ENCODE measurements at places on chromosomes 7 and 10.

- no peak for DNase-seq
Observed at GRCh38 chr10:115624448-115624847, 531.3 kb downstream of the ATRNL1 start.

DNA sequence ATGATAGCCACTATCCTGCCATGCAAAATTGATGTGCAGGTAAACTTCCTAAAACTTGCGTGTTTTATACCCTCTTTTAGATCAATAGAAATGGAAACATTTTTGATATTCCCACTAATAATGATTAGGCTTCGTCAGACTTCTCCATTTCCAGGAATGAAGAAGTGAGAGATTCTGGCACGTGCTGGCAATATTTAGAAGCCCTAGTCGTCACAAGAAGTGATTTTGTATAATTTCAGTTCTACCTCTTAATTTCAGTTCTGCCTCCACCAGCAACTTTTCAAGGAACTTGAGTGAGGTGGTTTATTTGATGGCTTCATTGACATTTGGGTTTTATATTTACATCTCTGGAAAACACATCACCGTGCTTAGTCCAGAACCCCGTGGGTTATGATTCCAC lies 61.9 kb downstream of the MRC1 start:
- DNase-seq, result no peak

DNA sequence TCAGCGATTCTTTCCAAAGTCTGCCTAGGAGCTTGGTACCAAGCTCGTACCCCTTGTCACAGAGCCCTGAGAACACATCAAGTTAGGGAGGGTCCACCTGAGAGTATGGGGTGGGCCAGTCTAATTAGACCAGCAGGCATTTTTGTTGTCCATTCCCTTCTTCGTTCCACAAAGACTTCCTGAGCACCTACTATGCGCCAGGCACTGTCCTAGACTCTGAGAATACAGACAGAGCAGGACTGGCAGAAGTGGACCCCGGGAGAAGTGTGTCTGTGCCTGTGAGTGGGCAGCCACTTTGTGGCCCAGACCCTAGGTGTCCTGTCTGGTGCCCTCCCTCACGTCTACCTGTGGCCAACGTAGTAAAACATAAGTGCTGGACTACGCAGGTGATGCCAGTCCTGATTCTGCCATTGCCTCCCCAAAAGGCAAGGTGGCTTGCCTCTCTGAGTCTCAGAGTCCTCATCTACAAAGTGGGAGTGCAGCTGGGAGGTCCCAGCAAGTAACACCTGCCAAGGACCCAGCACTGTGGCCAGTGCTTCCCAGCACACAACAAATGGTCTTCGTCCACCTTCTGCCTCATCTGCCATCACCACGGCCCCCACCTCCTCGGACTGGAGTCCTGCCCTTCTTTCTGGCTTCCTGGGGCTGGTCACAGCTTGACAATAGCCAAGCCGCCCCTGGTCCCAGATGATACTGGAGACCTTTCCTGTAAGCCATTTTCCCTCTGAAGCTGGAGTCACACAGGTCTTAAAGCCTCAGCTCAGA lies 54.3 kb upstream of the DUSP5 start:
- DNase-seq, result no peak

DNA sequence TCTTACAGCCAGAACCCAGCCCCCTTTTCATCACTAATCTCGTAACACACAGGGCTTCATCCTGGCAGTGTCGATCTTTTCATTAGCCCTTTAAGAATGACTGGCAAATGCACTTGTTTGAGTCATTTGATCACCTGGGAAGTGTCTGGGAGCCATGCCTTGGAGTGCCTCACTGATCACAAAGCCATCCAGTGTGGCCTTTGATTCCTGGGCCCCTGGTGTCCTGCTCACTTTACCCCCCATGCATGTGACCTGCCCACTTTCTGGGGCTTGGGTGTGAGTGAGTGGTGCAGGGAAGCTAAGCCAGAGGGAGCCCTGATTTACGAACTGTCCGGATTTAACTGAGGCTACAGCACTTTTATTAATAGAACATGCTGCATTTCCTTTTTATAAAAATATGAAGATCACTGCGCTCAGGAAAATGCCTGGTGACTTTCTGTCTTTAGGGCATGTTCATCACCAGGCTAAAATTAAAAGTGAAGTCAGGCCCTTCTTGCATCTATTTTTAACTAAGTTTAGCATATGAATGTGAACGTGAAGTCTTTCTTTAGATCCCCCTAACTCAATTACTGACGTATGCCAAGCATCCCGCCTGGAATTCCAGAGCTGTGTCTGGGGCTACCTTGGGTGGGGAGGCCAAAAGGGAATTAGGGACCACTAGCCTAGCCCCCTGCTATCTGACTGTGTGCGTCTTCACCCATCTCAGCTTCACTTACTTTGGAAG lies 23.6 kb downstream of the RBM20 start:
- DNase-seq, result no peak

GRCh38 chr7:28132959-28133870 lies 47.4 kb downstream of the JAZF1 start:
- no peak for DNase-seq

GRCh38 chr10:103145860-103146466 lies 47.1 kb downstream of the NT5C2 start:
- no peak for DNase-seq

GRCh38 chr10:83820033-83820432 lies 319.3 kb upstream of the GHITM start:
- DNase-seq, result no peak

GRCh38 chr7:22013711-22014110 lies 68.0 kb upstream of the CDCA7L start:
- DNase-seq, result no peak

DNA sequence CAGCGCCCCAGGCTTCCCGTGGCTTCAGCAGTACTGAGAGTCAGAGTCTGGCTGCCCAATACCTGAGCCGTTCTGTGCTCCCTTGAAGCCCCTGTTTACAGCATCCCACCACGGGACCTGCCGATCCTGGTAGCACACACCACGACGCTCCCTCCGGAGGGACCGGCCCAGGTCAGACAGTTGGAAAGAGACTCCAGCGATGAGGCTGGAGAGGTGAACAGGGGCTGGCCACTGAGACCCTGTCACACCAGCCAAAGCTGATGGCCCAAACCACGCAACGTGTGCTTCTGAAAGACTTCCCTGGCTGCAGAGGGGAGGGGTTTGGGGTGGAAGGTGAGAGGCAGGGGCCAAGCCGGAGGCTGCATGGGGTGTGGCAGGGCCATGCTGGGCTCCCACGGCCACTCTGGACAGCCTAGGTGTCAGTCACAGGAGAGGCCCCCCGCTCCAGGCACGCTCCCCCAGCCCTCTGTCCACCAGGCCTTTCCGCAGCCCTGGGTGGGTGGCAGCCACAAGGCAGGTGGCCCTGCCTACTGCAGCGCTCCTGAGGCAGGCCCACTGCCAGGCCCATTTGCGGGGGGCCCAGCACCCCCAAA lies 140.2 kb upstream of the CHST15 start:
- no peak for DNase-seq

DNA sequence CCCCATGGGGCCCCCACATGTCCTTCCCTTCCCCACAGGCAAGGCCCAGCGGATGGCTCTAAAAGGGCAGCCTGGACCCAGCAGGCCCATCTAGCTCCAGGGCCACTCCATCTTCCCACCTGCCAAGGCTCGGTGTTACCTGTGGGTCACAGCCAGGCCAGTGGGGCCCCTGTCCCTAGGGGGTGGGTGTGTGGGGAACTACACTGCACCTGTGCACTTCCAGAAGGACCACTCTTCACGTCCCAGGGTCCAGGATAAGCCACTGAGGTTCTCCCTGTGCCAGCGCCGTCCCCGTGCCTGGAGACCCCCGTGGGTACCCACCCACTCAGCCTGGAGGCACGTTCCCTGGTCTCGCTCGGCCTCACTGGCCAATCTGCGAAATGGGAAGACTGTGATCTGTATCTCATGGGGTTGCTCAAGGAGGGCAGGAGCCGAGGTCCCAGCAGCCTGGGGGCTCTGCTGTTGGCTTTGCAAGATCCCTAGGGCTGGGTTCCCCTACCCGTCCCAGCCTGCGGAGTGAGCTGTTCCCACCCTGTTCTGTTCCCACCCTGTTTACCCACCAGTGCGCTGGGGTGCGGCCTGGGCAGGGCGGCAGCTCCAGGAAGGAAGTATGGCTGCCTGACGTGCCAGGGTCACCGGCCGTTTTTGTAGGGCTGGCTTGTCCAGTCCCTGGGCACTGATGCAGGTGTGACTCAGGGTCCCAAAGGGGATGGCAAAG lies 4.6 kb downstream of the PWWP2B start:
- DNase-seq, result no peak

All from stimulated activated CD4-positive, alpha-beta T cell treated with anti-CD3 and anti-CD28 coated beads, Interleukin-15, amount 100 ng/mL, for 1 hour (primary cell).